Activated CD4-positive, alpha-beta memory T cell treated with anti-CD3 and anti-CD28 coated beads for 36 hours (primary cell): ENCODE measurements at places on chromosomes 16 and 17. TPM values are rescaled to one million over a fixed set of nuclear protein-coding genes. Genes with fewer than 3 reads are reported as not detected.

Gene PRSS8
- not detected for total RNA-seq

Gene SDK2
- 0.12 TPM for total RNA-seq

Gene OR2C1
- not detected for total RNA-seq

Gene CDR2L
- total RNA-seq: 1.3 TPM

DNA sequence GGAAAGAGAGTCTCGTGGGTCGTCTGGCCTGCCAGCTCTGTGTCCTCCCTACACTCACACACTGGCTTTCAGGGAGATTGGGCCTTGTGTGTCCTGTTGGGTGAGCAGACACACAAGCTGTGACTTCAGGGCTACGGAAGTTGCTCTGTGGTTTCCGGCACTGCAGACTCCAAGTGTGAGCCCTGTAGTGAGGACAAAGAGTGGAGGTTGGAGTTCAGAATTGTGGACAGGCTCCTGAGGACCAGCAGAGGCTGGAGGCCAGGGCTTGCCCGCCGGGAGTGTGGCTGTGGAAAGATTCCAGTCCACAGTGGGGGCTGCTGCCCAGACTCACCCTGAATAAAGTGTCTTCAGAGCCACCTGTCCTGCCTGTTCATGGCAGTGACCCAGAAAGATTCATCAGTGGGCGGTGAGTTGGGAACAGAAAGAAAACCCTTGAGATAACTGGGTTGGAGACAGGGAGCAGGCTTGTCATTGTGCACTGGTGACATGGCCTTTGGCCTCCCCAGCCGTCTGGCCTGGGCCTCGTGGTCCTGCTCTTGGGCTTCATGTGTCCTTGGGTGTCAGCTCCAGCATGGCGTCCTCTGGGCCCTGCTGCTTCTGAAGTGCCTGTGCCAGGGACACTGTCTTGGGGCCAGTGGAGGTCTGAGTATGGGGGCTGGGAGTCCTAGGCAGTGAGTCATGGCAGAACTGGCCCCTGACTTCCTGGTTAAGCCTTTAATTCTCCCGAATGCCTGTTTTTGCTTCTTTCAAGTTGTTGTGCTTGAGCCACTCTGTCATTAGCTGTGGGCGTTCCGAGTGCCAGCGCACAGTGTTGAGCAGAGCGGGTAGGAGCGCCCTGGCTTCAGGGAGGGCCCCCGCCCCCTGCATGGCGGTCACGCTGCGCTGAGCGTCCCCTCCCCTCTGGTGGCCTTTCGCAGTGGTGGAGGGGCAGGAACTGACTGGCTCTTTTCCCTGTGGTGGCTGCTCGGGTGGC lies 19.9 kb upstream of the ZNF750 start:
- peak overlapping the region; percentile 78 for H3K4me3 ChIP-seq
- DNase-seq: peak; percentile 85
- H3K4me1 ChIP-seq: peaks cover 59% of the 10 kb centered on the region
- H3K27me3 ChIP-seq: no peaks in the 10 kb centered on the region

DNA sequence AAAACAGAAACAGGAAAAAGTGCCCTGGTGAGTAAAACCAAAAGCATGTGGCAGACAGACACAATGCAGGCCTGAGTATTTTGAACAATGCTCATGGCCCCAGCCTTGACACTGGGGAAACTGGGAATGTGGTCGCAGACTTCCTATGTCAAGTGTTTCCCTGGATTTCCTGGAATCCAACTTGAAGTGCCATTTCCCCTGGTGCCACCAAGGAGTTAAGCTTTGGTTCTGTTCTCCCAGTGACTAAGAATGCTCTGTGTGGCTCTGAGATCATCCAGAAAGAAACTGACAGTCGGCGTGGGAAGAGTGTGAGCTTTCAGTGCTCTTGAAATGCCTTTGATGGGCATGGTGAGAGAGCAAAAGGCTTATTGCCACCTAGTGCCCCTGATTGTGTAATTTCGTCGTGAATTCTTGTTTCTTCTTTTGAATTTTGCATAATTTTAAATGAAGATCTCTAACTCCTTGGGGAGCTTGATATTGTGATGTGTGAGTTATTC lies 96.0 kb downstream of the YPEL2 start:
- DNase-seq: peak; percentile 82
- H3K36me3 ChIP-seq: no peaks in the 10 kb centered on the region
- peaks cover under 1% of the 10 kb centered on the region for H3K27me3 ChIP-seq
- no peak overlapping the region for H3K4me3 ChIP-seq

GRCh38 chr17:17549732-17550366 lies 41.7 kb downstream of the PEMT start:
- no peaks in the 10 kb centered on the region for H3K4me1 ChIP-seq
- no peak overlapping the region for H3K4me3 ChIP-seq
- DNase-seq: no peak
- no peak overlapping the region for H3K27ac ChIP-seq
